Karpas-422 (cell line): ENCODE measurements at places on chromosomes 1 and 21. TPM values are rescaled to one million over a fixed set of nuclear protein-coding genes. Genes with fewer than 3 reads are reported as not detected.

GRCh38 chr1:203481196-203481595 lies 5.6 kb downstream of the PRELP start:
- no peak for DNase-seq

DNA sequence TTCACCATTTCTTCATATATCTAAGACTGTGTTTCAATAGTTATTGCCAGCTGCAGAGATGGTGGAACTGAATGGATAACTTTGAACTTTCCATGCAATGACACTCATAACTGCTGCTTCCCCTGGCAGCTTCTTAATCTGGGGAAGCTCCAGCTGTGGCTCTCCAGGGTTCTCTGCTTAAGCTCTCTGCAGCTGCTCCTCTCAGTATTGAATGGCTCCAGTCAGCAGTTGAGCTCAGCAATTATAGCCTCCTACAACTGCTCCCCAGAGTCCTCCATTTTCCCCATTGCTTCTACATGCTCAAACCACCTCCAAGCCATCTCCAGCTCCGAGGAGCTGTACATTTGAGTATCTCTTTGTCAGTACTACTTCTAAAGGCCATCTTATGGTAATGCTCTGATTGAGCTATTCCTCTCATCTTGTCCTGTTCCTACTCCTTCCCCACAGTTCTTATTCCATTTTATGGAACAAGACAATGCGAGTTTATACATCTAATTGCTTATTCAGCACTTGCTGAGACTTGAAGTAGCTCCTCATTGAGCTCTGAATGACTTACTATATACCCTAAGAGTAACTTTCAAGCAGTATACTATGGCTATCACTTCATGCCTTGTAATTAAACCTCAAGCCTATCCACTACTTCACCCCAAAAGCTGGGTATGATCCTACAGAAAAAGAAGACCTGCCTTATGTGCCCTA lies 362.4 kb downstream of the NEGR1 start:
- DNase-seq: no peak

DNA sequence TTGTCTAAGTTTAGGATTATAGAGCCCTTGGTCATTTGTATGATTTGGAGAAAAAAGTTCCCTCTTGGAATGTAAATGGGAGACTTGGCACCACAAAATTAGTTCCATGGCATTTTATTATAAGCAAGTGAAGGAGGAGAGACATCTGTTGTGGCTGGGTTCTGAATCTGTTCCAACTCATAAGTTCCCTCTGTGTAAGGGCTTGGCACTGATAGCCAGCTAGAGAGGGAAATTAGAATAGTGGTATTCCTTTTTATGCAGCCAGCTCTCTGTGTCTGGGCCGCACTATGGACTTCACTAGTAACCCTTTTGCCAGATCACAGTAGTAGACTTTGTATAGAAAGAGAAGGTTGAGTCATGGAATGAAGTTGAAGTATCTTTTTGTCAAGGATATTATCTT lies 31.1 kb downstream of the GNAI3 start:
- DNase-seq: no peak

DNA sequence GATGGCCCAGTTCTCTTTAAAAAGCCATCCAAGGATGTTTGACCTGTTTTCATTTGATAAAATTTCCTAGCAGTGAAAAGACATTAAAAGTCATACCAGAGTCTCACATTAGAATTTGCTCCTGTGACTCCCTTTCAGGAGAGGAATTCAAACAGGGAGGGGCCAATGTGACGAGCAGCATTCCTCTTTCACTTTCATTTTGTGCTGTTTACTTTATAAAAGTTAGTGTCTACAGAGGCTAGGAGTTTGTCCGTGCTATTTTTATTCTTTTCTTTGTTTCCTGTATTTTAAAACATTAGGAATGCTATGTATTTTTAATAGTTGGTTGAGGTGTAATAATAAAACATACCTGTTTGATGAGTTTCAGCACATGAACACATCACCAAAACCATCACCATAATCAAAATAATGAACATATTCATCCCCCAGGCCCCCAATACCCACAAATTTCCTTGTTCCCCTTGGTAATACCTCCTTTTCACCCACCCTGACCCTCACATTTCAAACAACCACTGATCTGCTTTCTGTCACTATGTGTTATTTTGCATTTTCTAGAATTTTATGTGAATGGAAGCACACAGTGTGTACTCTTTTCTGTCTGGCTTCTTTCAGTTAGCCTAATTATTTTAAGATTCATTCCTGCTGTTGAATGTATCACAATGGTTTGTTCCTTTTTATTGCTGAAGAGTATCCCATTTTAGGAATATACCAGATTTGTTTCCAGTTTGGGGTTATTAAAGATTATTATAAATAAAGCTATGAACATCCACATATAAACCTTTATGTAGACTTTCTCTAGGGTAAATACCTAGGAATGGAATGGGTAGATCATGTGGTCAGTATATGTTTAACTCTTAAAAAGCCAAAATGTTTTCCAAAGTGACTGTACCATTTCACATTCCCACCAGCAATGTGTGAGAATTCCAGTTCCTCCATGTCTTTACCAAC lies 129.5 kb downstream of the TENT5C start:
- DNase-seq: no peak

- DNase-seq: no peak
Measured at GRCh38 chr1:20380175-20380574, 89.5 kb downstream of the VWA5B1 start.

DNA sequence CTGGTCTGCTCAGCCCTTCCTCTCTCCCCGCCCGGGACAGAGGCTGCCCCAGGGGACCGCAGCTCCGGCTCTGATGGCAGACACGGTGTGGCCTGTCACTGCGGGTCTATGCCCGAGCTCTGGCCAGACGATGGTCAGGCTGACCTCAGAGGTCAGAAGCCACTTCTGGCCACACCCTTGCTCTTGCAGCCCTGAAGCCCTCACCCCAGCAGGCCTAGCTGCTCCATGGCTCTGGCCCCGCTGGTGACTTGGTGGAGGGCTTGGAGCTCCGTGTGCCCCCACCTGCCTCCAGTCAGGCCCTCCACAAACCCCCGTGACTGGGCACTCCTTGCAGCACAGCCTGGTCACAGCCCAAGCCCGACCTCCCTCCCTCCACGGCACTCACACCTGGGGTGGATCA lies 47.6 kb downstream of the PRDM16 start:
- no peak for DNase-seq

DNA sequence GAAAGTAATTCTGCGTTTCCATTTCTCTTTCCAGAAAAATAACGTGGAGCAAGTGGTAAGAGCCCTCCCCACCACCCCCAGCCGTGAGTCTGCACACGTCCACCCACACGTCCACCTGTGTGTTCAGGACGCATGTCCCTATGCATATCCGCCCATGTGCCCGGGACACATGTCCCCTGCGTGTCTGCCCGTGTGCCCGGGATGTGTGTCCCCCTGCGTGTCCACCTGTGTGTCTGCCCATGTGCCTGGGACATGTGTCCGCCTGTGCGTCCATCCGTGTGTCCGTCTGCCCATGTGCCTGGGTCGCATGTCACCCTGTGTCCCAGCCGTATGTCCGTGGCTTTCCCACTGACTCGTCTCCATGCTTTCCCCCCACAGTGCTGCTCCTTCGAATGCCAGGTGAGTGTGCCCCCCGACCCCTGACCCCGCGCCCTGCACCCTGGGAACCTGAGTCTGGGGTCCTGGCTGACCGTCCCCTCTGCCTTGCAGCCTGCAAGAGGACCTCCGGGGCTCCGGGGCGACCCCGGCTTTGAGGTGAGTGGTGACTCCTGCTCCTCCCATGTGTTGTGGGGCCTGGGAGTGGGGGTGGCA lies 5.6 kb downstream of the COL6A1 start:
- DNase-seq: no peak

DNA sequence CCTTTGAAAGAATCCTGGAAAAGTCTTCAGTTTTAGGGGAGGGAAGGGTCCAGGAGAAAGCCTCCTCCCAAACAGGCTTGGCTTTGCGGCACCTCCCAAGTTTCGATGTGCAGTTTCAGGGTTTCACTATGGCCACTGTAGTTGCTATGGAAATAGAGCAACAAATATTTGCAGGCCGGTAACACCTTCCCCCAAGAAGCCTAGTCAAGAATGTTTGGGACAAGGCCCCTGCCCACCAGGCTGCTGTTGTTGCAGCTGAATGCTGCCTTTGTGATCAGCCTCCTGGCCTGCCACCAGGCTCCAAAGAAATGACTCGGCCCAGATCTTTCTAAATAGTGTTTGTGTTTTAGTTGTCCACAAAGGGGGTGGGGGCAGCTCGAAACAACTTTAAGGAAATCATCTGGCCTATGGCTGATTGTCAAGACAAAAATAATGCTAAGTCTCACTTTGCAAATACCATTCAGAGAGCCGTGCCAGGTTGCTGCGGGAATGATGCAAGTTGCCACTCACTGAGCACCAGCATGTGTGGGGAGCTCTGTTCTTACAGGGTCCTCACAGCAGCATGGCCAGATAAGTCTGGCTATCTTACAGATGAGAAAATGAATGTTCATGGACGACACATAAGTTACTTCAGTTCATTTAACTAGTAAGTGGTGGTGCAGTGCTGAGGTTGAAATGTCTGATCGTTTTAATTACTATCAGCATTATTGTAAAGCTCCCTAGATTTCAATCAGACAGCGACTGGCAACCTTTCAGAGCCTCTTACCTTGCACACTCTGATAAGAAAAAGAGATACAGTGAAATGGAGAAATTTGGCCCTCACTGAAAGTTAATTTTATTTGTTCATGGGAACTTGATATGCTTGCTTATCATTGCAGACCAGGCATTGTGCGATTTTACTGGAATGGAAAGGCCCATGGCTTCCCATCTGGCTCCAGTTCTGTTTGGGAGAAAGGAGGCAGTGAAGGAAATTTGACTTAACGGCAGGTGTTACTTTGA lies 91.2 kb upstream of the JUN start:
- no peak for DNase-seq

DNA sequence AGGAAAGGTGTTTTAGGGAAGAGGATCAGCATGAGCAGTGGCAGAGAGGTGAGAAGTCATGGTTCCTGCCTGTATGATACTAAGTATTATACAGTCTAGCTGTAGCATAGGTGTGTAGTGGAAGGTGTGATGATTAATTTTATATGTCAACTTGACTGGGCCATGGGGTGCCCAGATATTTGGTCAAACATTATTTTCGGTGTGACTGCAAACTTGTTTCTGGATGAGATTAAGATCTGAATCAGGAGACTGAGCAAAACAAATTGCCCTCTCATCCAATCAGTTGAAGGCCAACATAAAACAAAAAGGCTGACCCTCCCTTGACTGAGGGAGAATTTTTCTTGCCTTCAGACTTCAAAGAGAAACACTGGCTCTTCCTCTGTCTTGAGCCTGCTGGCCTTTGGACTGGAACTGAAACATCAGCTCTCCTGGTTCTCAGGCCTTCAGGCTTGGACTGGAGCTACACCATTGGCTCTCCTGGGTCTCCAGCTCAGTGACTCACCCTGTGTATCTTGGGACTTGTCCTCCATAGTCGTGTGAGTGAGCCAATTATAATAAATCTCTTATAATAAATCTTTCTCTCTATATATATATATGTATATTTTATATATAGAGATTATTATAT lies 6.8 kb upstream of the CDC42 start:
- no peak for DNase-seq

DNA sequence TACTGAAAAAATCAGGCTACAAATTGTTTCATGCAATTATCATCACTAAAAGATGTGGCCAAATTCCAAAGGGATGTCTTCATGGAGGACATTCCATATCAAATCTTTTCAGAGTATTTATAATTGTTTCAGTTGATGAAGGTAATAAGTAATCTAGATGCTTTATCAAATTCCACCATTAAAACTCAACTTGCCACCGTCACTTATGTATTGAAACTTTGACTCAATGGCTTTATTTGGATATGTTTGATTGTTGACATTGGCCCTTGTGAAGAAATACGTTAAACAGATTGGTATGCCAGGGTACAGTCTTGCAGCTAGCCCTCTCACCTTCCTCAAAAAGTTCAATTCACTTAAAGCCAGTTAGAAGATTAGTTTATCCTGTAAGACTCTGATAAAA lies 32.2 kb upstream of the PALMD start:
- no peak for DNase-seq

- peak; percentile 46 for DNase-seq
Measured at GRCh38 chr21:44618909-44619308, 7.0 kb downstream of the KRTAP10-8 start.

- DNase-seq: no peak
Measured at GRCh38 chr1:99548943-99549605, 96.8 kb upstream of the PALMD start.

- DNase-seq: no peak
Measured at GRCh38 chr1:91798740-91799139, 87.2 kb downstream of the TGFBR3 start.

DNA sequence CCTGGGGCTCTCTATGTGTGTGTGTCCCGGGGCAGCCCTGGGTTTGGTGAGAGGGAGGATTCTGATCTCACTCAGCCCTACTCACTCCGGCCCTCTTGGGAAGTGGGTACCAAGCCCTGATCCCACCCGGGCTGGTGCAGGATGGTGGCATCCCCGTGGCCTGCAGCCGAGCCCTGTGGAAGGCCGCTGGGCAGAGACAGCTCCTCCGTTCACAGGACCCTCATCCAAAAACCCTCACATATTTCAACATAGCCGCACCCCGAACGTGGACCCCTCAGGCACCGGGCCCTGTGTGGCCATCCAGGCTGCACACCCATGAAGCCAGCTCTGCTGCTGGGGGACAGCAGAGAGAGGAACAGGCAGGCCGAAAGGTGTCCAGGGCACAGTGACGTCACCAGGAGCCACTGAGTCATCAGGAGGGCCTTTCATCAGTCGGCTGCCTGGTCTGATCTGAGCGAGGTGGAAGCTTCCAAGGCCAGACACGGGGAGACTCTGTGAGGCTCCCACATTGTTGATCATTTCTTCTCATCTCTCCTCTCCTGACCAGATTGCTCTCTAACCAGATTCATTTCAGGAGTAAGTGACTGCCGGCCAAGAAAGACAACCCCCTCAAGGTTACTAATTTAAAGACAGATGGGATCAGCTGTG lies 16.2 kb upstream of the GPR157 start:
- no peak for DNase-seq

DNA sequence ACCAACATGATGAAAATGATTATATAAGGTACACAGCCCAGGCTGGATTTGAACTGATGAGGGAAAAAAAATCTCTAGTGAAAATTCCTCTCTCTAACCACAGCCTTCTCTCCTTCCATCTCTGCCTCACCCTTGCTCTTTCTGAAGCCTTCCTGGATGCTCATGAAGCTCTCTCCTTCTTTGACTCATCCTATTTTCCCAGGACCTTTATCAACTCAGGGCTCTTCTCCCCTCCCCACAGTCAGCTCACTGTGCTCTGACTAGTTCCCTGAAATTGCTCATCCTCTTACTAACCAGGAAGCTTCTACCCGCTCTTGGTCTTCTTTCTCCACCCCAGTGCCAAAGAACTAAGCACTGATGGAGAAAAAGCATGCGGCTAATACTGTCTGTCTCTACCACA lies 46.4 kb upstream of the ERG start:
- DNase-seq: no peak

GRCh38 chr1:99445486-99445885 lies 181.2 kb downstream of the PLPPR4 start:
- DNase-seq: no peak

Gene TMPRSS3
- not detected in 2 replicates for total RNA-seq

Gene PEF1
- 53.0 and 56.2 TPM in 2 replicates for total RNA-seq

Gene DDR2
- total RNA-seq: 0.43 and 0.67 TPM in 2 replicates

Gene CSMD2
- total RNA-seq: 0.07 and 0.19 TPM in 2 replicates

Gene TRIM58
- total RNA-seq: not detected in 2 replicates

Gene SH2D1B
- not detected in 2 replicates for total RNA-seq

Gene BCL2L15
- 0.48 and 1.0 TPM in 2 replicates for total RNA-seq

Gene SFN
- total RNA-seq: 0.47 and 1.0 TPM in 2 replicates

Gene PTP4A2
- 215 and 401 TPM in 2 replicates for total RNA-seq

Gene OR2M3
- not detected in 2 replicates for total RNA-seq
